Tibial artery (tissue), 4 donors: ENCODE measurements at places on chromosomes 12 and 14.

DNA sequence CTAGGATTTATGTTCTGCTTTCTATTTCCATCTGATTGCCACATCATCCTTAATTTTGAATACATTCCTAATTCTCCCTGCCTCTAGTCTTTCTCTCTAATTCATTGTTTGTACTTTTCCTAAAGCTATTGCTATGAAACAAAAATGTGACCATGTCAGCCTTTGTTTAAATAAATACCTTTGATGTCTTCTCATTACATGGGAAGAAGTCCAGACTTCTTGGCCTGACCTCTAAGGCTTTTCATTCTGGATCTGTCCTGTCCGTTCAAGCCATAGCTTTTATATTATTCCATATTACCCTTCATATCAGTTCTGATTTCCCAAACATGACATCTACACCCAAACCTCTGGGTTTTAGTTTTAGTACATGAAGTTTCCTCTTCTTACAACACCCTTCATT lies 91.4 kb downstream of the CDK17 start:
- H3K4me3 ChIP-seq = no peak overlapping the region
- H3K27ac ChIP-seq = no peak overlapping the region
- no peak for DNase-seq
- H3K36me3 ChIP-seq = peaks cover 5% of the 10 kb centered on the region

- H3K27me3 ChIP-seq = no peaks in the 10 kb centered on the region
- no peaks in the 10 kb centered on the region for H3K4me1 ChIP-seq
- no peaks in the 10 kb centered on the region for H3K36me3 ChIP-seq
- DNase-seq = no peak
Observed at GRCh38 chr12:43095669-43096280, 456.2 kb downstream of the ADAMTS20 start.

DNA sequence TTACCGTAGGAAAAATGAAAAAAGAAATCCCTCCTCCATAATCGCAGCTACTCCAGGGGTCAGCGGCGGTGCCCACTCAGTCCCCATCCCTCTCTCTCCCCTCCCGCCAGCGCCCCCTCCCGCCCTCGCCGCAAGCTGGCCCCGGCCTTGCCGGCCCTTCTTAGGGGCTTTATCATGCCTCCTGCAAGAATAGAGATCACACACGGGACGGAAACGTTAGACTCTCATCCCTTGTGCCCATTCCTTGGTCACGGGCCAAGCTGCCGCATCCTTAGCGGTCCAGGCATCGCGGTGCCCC lies 692 bp upstream of the COX14 start:
- no peaks in the 10 kb centered on the region for H3K27me3 ChIP-seq
- DNase-seq = no peak
- H3K4me1 ChIP-seq = no peaks in the 10 kb centered on the region
- H3K4me3 ChIP-seq = peak overlapping the region; percentile 38
- H3K36me3 ChIP-seq = no peaks in the 10 kb centered on the region
- peak overlapping the region; percentile 97 for H3K27ac ChIP-seq

- no peak for DNase-seq
- no peaks in the 10 kb centered on the region for H3K27me3 ChIP-seq
- H3K36me3 ChIP-seq = no peaks in the 10 kb centered on the region
- H3K27ac ChIP-seq = no peak overlapping the region
- no peaks in the 10 kb centered on the region for H3K4me1 ChIP-seq
- no peak overlapping the region for H3K4me3 ChIP-seq
Observed at GRCh38 chr14:95575840-95576473, 41.1 kb downstream of the GLRX5 start.

DNA sequence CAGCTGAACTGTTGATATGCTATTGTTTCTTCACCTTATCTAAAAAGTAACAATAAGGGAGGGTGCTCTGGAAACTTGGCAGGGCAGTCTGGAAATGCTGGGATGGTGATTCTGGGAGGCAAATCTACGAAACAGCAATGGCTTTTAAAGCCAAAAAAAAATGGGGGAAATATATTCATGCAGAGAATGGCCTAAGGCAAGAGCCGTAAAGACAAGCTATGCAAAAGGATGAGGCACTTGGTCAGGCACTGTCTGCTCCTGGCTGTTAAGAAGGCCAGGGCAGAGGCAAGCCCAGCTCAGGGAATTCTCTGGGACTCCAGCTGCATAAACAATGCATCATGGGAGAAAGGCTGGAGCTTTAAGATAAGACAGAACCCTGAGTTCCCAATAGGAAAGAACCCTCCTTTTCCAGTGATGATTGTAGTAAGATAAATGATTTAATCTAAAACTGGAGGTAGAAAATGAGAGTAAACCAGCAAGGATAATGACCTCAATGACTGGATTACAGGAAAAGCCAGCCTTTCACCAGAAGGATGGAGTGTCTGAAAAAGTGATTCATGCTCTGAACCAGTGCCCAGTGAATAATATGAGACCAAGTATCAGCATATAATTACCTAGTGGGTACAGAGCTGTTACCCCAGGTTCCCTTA lies 46.0 kb downstream of the ITPR2 start:
- no peak overlapping the region for H3K4me3 ChIP-seq
- H3K4me1 ChIP-seq = peaks cover 19% of the 10 kb centered on the region
- H3K27ac ChIP-seq = peak overlapping the region; percentile 38
- H3K27me3 ChIP-seq = no peaks in the 10 kb centered on the region
- H3K36me3 ChIP-seq = no peaks in the 10 kb centered on the region
- no peak for DNase-seq
